Activated T-helper 17 cell treated with anti-CD3 and anti-CD28 coated beads, Interleukin-2, amount 50 U/mL, for 72 hours (primary cell): ENCODE measurements at places on chromosomes 1 and 21.

DNA sequence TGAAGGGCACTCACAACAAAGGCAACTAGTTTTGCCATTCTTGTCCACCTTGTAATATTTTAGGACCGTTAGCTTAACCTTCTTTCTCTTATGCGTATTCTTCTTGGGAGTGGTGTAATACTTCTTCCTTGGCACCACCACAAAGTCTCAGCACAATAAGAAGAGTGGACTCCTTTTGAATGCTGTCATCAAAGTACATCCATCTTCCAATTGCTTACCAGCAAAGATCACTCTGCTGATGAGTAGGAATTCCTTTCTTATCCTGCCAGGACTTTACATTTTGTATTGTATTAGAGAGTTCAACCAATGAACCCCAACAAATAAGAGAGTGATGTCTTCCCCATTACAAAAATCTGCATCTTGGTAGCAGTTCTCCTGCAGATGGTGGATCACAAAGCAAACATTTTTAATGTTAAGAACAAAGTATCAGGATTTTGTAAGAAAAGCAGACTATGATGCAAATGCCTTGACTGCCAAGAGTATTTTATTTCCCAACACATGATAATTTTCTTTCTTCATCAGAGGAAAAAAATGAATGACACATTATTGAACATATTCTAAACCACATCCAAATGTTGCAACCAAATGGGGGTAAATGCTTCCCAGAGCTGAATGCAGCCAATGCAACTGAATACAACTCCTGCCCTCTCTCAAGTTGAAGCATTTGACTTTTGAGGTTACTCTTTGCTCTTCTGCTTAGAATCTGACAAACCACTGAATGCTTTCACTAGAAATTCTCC is 5.1 kb upstream of the ARNT start:
- ATAC-seq: no peak

DNA sequence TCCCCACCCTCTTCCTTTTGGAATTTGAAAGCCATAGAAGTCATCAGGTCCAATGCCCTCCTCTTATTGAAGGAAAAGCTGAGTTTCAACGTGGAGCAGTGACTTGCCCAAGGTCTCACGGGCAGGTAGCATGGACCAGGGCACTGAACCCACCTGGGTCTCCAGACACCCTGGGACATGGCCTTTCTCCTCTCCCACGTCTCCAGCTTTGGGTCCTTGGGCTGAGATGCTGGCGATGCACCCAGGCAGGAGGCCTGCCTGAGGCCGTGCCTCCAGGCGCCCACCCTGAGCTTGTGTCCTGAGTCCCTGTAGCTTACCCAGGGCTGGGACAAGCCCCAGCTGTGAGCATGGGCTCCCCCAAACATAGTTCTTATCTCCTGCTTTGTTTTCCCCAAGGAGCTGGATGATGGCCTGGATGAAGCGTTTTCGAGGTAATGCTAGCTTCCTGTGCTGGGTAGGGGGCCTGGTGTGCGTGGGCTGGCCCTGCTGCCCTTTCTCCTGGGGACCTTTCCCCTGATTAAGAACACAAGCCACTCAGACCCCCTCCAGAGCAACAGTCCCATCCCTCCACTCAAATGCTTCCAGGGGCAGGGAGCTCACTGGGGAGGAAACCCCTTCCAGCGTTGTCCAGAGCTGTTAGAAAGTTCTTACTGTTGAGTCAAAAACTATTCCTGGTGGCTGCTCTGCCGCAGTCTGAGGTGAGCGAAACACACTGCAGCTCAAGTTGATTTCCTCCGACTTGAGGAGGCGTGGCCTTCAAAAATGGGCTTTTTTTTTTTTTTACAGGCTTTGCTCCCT is 21.6 kb downstream of the LDLRAP1 start:
- ATAC-seq: peak; percentile 46

DNA sequence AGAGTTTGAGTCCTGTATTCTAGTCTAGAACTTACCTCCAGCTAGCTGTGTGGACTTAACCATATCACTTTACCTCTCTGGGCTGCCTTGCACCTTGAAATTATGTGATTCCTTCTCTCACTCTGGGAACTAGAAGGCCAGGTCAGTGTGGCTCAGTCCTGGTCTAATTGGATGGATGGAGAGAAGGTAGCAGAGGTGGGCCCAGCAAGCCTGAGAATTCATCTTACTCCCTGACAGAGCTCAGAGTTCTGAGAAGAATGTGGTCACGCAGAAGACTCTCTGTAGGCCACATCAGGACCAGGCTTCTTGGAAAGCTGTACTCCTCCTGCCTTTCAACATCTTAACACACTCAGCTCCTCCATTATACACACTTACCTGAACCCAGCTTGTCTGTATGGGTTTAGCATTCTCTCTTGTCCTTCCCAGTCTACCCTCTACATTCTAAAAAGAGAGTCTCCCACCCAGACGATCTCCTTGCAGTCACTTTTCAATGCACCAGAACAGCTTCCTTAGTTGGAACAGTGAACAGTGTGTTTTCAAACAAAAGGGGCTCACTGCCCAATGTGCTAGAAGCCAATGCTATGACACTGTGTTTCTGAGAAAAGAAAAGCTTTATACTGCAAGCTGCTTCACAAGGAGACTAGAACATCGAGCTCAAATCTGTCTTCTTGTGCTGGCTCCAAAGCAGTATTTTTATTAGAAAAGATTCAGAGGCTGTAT is 60.5 kb downstream of the CAPN9 start:
- ATAC-seq: no peak

DNA sequence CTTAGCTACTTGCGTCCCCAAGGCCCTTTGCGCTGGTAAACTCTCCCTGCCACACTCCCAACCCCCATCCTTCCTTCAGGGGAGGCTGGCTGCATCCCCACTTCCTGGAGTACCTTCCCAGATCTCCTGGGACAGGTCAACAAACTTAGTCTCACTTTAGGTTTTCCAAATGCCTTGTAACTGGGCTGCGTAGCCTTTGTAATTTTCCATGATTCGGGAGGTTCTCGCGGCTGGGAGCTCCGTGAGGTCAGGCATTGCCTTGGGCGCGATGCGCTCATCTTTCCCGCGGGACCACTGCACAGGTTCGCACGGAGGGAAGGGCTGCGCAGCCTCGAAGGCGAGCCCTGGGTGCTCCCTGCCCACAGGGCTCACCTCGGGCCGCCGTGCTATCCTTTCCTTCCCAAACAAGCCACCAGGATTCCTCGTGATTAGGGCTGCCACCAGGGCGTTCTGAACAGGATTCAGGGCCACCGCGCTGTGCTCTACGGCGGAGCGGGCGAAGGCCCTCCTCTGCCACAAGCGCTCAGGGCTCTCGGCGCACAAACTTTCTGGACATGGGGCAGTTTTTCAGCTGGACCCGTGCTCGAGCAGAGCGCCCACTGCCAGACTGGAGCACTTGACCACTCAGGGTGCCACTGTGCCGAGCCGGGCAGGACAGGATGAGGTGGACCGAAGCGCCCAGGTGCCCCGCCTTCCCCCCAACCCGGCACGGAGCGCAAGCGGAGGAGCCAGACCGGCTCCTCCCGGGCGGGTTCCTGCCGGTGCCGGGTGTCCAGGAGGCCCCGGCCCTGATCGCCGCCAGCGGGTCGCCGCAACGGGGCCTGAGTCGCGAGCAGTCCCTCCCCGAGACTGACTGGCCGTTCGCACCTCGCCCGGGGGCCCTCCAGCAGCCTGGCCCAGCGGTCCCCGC is 1.1 kb downstream of the TMPRSS2 start:
- no peak for ATAC-seq

DNA sequence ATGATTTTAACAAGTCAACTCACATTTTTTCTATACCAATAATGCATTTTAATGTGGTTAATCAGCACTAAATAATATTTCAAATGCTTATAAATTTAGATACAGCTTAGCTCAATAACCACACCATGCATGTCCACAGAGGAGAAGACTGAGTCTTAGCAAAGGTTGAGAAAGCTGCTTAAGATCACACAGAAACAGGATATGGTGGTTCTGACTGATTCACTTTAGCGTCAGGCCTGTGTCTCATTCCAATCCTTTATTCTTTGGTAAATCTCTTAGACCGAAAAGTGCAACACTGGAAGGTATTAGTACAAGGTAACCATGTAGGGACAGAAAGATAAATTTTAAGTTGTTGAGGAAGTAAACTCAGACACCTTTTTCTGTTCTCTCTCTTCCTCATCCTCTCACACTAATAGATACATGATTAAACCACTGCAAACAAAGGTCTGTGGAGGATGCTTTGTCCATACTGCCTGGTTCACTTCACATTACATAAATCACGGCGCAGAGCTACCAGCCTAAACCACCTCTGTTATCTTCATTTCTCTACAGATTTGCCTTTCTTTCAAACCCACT is 139.0 kb downstream of the DPYD start:
- peak; percentile 86 for ATAC-seq

GRCh38 chr1:197961449-197961848 is 44.3 kb downstream of the LHX9 start:
- no peak for ATAC-seq

GRCh38 chr1:84286071-84286470 is 15.4 kb upstream of the SAMD13 start:
- ATAC-seq: no peak

DNA sequence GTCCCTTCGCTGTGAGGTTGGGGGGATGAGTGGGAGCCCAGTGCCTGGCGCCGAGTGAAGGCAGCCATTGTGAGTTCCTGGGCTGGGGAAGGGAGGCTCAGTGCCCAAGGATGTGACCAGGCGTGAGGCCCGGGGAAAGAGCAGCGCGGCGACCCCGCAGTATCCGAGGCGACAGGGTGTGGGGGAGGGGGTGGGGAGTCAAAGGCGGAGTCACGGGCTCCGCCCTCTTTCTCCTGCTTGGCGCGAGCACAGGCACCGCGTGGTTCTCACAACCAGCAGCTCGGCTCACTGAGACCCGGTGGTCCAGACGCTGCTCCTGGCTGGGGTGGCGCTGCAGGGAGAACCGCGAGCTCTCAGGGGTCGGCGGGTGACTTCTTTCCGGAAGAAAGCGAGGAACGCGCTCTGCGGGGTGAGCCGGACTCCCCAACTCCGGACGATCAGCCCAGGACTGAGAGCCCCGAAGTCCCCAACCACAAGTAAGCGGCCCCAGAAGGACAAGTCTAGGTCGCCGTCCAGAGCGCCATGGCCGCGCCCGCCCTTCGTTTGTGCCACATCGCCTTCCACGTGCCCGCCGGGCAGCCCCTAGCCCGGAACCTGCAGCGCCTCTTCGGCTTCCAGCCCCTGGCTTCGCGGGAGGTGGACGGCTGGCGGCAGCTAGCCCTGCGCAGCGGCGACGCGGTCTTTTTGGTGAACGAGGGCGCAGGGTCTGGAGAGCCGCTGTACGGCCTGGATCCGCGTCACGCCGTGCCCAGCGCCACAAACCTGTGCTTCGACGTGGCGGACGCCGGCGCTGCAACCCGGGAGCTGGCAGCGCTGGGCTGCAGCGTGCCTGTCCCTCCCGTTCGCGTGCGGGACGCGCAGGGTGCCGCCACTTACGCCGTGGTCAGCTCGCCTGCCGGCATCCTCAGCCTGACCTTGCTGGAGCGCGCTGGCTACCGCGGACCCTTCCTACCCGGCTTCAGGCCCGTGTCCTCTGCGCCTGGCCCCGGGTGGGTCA is at the start of gene HPDL:
Gene HPDL (plus strand): TSS at position 269 of the 997 bp plus-strand sequence. CDS start 254 bp downstream, at position 523.
- peak; percentile 87 for ATAC-seq
